CD4-positive, alpha-beta T cell treated with Interleukin-6 for 4 hours (primary cell): ENCODE measurements at places on chromosomes 2 and 18.

- DNase-seq, result no peak
These were observed 18.2 kb upstream of the TNP1 start for GRCh38 chr2:216878072-216878471.

GRCh38 chr2:173048897-173049661, 26.6 kb upstream of the MAP3K20 start:
- no peak for DNase-seq

- DNase-seq, result no peak
These were observed 300.1 kb downstream of the TDRD15 start for GRCh38 chr2:21423854-21424253.

DNA sequence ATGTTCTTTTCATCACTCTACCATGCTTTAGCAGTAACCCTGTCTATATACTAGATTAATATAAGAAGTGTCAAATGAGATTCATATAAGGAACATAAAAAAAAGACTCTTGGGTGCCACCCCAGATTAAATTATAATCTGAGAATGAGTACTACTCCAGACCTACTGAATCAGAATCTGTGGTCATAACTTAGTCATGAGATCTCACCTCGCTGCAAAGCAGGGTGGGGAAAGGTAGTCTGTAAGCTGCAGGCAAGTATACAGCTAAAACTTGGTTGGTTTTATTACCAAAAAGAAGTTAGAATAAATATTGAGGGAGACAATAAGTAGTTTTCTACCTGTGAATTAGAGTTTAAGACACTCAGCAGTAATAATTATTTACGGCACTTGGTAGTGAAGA, 175.6 kb downstream of the PARD3B start:
- DNase-seq, result no peak

DNA sequence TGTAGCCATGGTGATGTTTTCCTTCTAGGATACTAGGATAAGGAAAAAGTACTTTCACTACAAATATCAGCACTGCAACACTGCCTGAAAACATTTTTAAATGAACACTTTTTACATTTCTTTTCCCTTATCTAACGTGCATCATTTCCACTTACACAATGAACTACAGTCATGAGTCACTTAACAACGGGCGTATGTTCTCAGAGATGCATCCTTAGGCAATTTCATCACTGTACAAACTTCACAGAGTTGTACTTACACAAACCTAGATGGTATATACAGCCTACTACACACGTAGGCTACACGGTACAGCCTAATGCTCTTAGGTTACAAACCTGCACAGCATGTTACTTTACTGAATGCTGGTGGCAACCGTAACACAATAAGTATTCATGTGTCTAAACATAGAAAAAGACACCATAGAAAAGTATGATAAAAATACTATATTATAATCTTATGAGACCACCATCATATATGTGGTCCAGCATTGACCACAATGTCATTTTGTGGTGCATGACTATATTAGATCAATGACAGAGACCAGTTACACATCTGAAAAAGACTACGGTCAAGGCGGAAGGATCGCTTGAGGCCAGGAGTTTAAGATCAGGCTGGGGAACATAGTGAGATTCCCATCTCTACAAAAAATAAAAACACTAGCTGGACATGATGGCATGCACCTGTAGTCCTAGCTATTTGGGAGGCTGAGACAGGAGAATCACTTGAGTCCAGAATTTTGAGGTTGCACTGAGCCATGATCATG, 39.8 kb downstream of the WDR33 start:
- no peak for DNase-seq

DNA sequence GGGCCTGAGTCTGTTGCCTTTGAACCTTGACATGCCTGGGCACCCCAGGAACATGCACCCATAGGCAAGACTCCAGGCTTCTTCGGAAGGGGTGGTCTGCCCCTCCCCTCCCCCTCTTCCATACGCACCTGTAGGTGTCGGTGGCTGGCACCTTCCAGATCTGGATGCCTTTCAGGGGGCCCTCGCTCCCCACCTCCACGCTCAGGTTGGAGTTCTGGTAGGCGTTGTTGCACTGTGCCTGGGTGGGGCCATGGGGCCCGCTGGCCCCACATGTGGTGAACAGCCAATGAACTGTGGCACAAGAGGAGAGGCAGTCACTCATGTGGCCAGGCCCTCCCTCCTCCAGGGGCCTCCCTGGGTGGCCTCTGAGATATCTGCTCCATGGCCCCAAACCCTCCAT, 135.8 kb downstream of the CLIP4 start:
- no peak for DNase-seq

DNA sequence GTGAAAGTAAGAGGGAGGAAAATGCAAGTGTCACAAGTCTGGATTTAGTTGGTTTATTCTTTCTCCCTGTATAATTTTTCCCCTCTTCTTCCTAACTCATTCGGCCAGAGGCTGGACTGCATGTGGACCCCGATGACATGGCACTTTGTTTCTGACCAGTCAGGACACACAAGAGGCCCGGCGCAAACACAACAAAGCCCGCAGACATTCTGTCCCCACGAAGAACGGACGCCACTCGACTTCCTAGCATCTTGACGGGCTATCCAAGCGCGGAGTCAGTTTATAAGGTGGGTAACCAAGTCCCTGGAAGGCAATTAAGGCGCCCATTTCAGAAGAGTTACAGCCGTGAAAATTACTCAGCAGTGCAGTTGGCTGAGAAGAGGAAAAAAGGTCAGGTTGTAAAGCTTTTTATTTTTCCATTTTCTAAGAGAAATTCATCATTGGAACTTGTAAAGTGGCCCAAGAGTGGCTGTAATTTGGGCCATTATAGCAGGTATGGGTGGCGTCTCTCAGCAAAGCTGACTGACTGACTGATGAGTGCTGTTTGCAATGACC, at the start of gene TPO:
TSS of gene TPO (plus strand) at position 308 of the 555 bp plus-strand sequence. CDS start 946 bp downstream, outside the sequence.
- DNase-seq, result no peak

DNA sequence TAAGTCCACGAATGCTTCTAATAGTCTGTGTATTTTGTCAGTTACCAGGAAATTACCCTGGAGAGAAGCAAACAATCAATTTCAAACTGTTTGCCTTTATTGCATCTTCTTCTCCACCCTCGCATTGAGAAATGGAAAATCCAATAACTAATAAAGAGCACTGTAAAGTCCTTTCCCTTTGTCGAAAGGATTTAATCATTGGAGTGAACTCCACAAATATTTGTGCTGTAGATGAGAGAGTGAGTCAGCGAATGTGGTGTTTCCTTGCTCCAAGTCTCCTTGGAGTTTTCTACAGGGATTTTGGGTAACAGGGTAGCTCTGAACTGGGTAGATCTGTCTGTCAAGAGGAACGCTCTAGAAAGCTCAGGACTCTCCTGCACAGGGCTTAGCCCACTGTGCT, 240.2 kb downstream of the KCNS3 start:
- DNase-seq, result no peak
